Stimulated activated CD4-positive, alpha-beta T cell treated with anti-CD3 and anti-CD28 coated beads, Interleukin-1b, Interleukin-23, amount 100 ng/mL, for 4 hours (primary cell): ENCODE measurements at places on chromosomes 3 and 15.

- DNase-seq: no peak
Measured at GRCh38 chr3:114746502-114746901, 400.6 kb downstream of the ZBTB20 start.

- no peak for DNase-seq
Measured at GRCh38 chr3:72475258-72476138, 372.7 kb downstream of the SHQ1 start.

DNA sequence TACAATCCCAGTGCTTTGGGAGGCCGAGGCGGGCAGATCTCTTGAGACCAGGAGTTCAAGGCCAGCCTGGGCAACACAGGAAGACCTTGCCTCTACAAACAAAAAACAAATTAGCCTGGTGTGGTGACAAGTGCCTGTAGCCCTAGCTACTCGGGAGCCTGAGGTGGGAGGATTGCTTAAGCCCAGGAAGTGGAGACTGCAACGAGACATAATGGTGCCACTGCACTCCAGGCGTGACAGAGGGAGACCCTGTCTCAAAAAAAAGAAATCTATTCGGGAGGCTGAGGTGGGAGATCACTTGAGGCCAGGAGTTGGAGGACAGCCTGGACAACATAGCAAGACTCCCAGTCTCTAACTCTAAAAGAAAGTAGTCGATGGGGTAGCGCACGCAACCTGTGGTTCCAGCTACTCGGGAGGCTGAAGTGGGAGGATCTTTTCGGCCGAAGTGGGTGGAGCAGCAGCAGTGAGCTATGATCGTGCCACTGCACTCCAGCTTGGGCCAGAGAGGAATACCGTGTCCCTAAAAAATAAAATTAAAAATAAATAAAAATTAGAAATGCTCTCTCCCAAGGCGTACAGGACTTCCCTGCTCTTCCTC lies 775 bp downstream of the C3orf33 start:
- DNase-seq: peak; percentile 30

- DNase-seq: no peak
Measured at GRCh38 chr3:21170964-21171363, 580.0 kb downstream of the ZNF385D start.

DNA sequence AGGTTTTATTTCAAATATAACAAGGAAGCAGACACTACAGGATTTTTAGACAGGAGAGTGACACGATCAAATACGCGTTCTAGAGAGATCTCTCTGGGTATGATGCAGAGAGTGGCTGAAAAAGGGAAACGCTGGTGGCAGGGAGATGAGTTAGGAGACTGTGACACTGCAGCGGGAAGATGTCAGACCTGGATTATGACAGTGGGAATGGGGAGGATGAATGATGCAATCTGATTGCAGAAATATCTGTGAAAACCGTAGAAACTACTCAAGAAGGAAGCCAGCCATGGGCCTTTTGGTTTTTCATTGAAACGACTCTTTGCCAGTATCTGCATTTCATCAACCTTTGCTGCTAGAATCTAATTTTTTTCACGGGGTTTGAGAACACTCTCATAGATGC lies 157.9 kb downstream of the FAM43A start:
- no peak for DNase-seq

DNA sequence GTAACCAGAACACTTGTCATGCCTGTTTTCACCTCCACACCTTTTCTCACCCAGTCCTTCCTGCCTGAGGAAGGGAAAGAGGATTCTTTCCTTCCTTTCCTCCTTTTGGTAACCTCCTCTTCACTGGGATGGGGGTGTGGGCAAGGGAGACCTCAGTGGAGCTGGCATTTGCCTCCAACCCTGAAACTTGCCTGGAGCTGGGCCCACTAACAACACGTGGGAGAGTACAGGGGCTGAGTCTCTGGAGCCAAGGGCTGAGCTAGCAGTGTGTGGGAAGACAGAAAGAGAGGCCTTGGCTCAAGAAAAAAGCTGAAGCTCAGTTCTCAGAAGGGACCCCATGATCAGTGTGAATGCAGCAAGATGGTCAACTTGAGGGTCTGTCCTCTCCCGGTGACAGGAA lies 86.6 kb upstream of the SLC6A11 start:
- DNase-seq: no peak

GRCh38 chr15:77819048-77819850 lies 186.5 kb upstream of the LINGO1 start:
- DNase-seq: no peak

- no peak for DNase-seq
Measured at GRCh38 chr3:185733980-185734724, 90.7 kb downstream of the IGF2BP2 start.

DNA sequence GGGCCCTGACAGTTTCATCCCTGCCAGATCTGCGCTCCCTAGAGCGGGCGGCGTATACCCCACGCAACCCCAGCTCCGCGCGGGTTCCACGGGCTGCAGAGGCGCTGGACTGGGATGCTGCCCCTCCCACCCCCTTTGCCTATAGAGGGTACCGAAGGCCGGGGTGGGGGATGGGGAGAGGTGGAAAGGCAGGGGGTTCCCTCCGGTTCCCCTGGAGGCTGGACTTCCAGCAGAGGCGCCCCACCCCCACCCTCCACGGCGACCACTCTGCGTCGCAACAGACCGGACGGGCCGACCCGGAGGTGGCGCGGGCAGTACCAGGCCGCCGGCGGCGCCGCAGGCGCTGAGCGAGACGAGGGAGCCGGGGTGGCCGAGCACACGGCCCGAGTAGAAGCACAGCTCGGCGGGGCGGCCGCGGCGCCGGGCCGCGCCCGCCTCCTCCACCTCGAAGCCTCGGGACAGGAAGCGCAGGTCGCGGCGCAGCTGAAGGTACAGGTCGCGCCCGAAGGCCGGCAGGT lies 995 bp downstream of the ADAMTS17 start:
- no peak for DNase-seq

DNA sequence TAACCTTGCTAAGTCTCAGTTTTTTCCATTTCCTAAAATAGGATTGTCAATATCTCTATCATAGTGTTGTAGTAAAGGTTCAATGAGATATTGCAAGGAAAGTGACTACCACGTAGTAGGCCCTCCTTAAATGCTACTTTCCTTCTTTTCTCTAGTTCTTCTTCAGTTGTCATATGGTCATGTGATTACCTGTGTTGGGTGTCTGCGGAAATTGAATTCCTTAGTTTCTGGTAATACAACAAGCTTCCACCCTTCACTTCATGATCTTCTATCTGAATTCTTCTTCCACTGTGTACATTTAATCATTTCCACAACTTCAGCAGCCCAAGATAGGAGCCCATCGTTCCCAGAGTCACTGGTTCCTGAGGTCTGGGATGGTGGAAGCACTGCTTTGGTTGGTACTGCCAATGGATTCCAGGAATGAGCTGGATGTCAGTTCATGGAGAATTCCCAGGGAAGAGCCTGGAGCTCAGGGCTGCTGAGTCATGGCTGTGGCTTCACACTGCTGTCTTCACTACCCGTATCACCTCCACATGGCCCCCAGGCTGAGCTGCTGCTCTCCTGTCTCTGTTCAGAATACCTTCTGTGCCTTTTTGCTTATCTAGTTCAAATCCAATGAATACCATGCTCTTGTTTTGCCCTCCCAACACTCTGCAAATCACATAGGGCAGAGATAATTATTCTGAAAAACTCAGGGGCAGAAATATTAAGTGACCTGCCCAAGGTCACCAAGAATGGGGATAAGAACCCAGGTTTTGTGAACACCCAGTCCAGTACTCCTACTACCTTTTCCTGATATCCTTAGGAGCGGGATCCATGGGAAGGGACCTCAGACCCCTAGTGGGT lies 98.6 kb downstream of the RPL39L start:
- DNase-seq: no peak

DNA sequence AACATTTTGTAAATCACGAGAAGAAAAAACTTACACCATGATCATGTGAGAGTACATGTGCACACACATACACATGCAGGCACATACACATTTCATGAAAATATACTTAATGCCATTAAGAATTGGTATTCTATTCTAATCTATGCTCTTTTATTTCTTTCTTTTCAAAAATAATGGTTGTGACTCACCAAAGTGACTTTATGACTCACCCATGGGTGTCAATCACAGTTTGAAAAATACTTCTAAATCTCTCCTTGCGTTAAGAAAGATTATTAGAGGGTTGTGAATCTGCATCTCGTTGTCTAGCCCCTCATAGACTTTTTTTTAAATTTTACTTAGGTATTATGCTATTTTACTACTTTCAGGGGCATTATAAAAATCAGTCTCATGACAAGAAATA lies 254.2 kb downstream of the TUSC7 start:
- DNase-seq: no peak

DNA sequence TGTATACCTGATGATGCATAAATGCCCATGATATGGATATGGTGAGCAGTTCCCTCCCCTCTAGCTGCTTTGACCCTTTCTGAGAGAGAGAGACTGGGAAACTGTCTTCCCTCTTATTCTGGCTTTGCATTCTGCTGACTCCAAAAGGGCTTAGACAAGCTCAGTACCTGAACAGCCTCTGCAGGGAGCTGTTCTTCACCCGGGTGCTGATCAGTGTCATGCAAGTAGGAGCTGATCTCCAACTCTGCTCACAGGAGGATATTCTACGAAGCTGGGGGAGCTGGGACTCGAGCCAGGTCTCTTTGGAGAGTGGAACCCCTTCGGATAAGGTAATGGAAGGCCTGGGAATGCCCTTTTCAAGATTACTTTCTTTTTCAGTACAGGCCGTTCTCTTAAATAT lies 237.1 kb downstream of the RYR3 start:
- no peak for DNase-seq

- no peak for DNase-seq
Measured at GRCh38 chr3:88019024-88019423, 39.8 kb downstream of the CGGBP1 start.

DNA sequence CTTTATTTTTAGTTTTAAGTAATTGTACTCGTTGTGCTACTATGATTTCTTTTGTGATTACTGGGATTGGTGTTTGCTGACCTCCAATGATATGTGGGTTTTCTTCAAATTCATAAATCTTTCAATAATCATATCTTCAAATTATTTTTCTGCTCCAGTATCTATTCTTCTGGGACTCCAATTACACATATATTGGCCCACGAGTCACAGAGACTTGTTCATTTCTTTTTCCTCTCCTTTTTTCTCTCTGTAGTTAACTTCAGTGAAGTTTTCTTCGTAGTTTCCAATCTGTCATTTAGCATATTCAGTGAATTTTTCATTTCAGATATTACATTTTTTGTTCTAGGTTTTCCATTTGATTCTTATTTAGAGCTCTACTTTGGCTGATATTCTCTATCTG lies 21.4 kb downstream of the RFX7 start:
- DNase-seq: no peak

DNA sequence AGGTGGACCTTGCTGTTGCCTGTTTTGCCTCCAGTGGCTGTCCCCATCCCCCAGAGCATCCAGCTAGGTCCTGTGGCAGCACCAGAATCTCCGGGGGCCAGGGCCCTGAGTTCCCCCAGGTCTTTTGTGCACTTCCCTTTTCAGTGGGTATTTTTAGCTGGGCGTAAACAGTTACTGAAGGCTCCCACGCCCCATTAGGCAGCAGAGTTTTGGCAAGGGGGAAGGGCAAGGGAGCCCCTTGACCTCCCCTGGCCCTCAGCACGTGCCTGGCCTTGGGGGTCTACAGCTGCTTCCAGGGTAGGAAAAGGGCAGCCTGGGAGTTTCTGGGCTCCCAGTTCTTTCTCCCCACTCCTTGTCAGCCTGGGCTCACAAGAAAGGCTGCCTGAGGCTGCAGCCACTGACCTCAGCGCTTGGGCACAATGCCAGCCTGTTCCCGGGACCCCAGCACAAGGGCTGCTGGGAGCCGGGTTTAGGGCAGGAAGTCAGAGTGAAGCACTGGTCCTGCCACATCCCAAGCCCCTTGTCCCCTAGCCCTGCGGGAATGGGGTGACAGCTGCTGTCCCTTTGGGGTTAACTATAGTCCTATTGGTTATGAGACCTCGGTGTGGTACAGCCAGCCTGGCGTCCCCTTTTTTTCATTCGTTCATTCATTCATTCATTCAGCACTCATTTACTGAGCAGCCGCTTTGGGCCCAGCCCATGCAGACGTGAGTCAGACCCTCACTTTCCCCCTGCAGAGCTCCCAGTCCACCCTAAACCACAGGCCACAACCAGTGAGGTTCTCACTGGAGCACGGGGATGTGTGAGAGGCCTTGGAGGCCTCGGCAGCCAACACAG lies 8.4 kb downstream of the CSK start:
- DNase-seq: no peak

DNA sequence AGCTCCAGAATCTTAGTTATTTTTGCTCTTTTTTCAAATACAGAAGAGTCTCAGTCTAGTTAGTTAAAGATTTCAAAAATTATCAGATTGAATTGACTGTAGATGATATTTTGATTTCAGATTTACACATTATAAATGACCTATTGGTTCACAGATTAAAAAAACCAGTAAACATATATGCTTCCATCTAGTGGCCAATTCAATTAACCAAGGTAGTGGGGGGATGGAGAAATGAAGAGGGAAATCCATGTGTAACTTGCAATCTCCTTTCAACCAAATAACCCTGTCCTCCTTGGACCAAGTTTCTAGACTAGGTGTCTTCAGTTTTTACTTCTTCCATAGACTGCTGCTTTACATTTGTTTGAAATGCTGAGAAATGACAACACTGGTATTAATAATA lies 789.8 kb downstream of the ROBO1 start:
- no peak for DNase-seq

GRCh38 chr3:107598926-107599771 lies 76.4 kb downstream of the BBX start:
- peak; percentile 25 for DNase-seq

- DNase-seq: peak; percentile 17
Measured at GRCh38 chr3:58217209-58217811, 6.5 kb upstream of the DNASE1L3 start.

DNA sequence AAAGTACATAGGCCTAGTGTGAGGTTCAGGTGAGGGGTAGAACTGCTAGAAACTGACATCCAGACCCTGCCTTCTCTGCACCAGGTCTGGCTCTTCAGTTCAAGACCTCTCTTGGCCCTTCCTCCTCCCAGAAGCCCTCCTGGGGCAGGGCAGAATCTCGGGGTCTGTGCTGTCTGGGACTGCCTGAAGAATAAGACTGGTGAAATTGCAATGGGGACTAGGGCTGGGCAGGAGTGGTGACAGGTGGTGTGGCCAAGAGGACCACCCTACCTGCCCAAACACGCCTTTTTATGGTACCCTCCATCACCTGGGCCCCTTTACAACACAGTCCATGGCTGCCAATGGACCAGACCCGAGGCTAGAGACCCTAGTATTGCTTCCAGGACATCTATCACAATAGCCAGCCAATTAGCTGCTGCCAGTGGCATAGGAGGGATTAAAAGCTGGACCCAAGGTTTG lies 1.5 kb upstream of the NCKIPSD start:
- DNase-seq: no peak

- no peak for DNase-seq
Measured at GRCh38 chr15:47551546-47551945, 165.8 kb upstream of the SEMA6D start.

DNA sequence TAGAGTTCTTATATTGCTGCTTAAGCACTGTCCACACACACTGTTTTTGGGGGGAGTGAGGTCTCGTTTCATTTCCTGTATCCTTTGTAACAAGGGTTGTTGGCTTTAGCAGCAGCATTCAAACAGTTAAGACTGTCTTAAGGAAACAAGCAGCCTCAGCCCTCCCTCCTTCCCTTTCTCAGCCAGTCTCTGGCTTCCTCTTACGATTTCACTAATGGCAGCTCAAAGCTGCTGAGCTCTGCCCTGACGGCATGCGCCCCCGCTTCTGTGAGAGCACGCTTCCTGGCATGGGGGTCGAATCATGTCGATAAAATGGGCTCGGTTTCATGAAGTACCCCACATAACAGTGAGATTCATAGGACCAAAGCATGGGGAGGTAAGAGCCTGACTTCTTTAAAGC lies 105.0 kb downstream of the KLHL25 start:
- DNase-seq: peak; percentile 45

- DNase-seq: no peak
Measured at GRCh38 chr15:50315814-50316630, 39.0 kb downstream of the GABPB1 start.

GRCh38 chr3:177335728-177336127 lies 138.4 kb upstream of the TBL1XR1 start:
- no peak for DNase-seq
